ENCODE measurements at places on chromosomes 7 and 10.

DNA sequence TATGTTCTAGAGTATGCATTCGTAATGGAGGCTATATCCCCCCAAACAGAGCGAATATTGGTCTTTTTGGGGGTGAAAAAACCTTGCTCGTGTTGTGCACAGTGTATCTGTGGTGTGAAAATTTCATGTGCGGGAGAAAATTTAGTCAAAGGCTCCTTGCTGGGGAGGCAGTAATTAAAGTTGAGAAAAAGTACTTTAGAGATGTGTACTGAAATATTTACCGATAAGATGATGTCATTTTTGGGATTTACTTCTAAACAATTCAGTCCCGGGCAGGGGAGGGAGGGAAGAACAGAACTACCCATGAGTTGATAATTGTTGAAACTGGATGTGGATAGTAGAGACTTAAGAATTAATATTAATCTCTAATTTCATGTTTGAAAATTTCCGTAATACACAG is 9.3 kb downstream of the RBM17 start:
- no peak for DNase-seq

- DNase-seq: no peak
Measured at GRCh38 chr7:76383089-76383944, 24.5 kb upstream of the YWHAG start.

DNA sequence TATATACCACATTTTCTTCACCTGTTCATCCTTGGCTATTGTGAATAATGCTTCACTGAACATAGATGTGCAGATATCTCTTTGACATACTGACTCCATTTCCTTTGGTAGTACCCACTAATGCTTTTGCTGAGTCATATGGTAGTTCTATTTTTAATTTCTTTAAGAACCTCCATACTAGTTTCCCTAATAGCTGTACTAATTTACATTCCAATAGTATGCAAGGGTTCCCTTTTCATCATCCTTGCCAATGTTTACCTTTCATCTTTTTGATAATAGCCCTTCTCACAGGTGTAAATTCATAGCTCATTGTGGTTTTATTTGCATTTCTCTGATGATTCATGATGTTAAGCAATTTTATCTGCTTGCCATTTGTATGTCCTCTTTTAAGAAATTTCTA is 159.9 kb downstream of the CALCR start:
- no peak for DNase-seq

GRCh38 chr7:29363636-29364425 is 169.3 kb downstream of the CHN2 start:
- no peak for DNase-seq

DNA sequence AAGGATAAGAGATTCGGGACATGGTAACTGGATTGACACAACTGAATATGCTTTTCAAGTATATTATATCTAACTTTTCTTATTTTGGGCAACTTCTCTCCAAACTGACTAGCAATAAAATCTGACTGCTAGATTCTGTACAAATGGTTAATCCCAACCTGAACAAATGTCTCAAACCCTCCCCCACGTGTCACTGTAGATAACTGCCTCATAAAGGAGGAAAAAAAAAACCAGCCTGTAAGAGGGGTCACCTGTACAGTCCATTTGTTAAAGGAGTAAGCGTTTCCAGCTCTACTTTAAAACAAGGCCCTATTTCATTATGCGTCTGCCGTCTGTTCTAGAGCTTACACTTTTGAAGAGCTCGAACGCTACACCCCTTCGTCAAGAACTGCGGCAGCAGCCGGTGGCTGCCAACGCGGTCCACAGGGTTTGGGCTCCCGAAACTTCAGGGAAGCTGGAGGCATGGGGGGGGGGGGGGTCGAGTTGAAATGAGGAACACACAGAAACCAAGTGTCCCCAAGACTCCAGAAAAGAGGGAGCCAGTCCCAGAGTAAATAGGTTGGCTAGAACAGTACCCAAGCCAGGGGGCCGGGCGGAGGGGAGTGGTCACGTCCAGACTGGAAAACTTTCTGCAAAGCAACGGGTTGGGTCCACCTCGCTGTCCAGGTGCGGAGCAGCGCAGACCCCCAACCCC is 492 bp downstream of the COG5 start:
- no peak for DNase-seq

DNA sequence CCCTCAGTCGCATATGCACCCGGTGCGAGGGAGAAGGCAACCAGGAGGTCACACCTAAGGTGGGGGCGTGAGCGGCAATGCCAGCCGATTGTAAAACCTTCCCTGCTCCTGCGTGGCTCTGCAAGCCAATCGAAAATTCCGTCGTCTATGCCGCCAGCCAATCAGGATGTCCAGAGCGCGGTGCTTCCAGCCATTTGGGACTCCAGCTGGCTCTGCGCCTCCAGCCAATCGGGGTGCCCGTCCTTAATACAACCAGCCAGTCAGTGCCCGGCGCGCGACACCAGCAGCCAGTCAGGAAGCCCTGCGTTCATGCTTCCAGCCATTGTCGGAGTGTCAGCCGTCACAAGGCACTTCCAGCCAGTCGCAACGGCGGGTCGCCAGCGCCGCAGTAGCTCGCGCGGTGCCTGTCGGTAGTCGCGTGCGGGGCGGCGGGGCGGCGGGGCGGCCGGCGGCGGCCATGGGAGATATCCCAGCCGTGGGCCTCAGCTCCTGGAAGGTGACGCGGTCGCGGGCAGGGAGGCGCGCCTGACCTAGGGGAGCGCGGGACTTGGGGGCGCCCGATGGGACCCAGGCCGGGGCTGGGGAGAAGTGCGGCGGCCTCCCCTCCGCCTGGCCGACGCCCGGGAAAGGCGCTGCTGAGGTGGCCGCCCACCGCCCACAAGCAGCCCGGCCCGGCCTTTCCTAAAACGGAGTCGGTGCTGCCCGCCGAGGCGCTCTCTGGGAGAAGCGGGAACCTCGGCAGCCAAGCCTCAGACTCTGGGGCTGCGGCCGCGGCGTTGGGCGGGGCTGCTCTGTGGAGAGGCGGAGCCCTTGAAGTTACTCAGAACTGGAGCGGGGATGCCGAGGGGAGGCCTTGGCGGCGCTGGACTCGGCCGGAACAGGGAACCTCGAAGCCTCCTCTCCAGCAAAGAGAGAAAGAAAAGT is at the start of gene AKR1E2:
AKR1E2 (plus strand) TSS at position 340 of the 924 bp plus-strand sequence; CDS start at position 458, 118 bp downstream.
- DNase-seq: no peak

Data from RCC 7860 (cell line).